ENCODE measurements at places on chromosomes 2 and 18.

- DNase-seq: no peak
These were observed 143.6 kb downstream of the COL4A4 start for GRCh38 chr2:227020416-227020815.

GRCh38 chr2:62747169-62747568, 41.7 kb downstream of the EHBP1 start:
- no peak for DNase-seq

GRCh38 chr2:74020702-74021406, 36.1 kb downstream of the TET3 start:
- no peak for DNase-seq

DNA sequence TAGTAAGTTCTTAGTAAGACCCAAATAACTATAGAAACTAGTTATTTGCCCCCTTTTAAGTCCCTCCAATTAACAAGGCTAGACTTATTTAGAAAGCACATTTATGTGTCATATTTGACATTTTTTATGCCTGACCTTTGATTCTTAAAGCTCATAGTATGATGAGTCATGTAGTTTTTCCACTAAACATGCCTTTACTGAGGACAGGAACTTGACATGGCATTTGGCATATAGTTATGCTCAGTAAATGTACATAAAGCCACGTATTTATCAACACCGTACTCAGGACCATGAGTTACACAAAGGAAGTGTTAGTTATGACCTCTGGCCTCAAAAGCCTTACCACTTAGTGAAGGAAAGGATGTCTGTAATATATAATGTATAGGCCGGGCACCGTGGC, 78.9 kb downstream of the GNAL start:
- DNase-seq: no peak

DNA sequence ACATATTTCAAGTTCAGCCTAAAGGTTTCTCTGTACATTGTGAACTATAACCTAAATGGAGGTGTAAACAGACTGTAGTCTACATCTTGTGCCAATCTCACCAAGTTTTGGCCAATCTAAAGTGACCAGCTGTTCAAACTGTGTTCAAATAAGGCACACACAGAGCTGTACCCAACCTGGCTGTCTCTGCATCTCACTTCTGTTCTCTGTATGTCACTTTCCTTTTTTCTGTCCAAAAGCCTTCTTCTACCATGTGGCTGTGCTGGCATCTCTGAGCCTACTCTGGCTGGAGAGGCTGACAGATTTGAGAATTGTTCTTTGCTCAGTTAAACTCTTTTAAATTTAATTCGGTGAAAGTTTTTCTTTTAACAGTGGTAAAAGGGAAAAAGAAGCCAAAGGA, 817.9 kb downstream of the SOCS6 start:
- no peak for DNase-seq

DNA sequence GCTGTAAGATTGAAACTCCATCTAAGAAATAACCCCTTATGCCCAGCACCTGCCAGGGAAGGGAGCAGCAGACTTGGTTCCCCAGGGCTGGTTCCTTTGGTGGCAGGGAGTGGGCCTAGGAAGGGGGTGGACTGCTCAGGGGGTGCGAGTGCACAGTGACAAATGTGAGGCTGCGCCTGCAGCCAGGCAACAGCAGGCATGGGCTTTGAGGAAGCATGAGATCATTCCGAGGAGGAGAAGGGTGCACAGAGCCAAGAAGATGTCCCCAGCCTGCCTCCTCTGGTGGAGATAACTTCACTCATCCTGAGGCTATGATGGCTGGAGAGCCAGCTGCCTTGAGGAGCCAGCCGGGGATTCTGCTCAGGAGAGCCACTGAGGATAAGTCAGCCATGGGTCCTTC, 158.0 kb downstream of the CAPN13 start:
- no peak for DNase-seq

DNA sequence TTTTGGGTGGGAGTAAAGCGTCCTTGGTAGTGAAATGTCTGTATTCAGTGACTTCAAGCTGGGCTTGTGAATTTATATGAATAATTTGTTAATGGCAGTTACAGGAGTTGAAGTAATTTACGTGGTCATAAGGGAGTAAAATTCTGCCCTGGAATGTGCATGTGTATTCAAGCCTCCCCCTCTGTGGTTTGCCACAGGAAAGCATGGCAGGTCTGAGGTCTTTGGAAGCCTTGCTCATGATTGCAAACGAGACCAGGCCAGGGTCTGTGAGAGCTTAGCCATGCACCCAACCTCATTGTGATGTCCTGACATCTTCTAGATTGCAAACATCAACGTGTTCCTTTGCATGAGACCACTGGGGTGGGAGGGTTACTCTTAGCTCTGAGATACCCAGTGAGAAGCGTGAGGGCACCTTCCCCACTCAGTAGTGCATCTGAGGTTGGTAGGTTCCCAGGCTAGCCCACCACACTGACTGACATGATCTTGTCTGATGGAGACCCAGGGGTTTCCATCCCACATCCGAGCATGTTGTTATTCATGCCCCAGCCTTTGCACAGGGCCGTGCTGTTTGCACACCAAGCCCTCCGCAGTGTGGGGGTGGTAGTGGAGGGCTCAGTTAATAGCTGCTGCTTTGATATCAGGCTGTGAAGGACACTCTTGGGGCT, 216.5 kb downstream of the KLHL29 start:
- no peak for DNase-seq

DNA sequence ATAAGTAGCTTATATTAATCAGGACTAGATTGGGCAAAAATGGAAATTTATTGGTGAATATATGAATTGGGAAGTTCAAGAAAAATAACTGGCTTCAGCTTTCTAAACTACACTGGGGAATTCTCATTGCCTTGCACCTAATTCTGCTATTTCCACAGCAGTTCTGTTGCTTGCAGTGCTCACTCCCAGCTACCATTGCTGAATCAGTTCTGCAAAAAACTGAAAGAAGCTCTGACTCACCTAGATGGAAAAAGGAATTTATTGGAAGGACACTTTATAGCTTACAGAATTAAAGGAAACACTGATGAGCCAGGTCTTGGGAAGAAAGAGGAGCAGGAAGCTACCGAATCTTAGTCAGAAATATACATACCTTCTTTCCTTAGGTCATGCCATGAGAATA, 60.3 kb upstream of the ACVR1 start:
- no peak for DNase-seq

DNA sequence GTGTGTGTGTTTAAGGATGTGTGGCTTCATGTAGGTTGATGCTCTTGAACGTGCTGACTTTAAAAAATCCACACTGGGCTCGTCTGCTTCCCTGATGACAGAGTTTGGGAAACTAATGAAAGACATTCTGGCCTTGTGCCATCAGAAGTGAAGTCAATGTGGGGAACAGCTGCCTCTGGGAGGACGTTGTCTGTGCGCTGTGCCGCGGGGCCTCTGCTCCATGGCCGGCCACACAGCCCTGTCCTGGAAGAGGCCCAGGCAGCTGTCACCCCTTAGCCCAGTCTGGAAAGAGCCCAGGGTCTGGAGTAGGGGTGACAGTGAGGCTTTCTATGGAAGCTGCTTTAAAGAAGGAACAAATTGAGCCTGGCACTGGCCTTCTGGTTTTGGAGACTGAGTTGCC, 155.8 kb downstream of the SH3RF3 start:
- DNase-seq: no peak

GRCh38 chr18:39380186-39380725, 1814.7 kb upstream of the CELF4 start:
- no peak for DNase-seq

DNA sequence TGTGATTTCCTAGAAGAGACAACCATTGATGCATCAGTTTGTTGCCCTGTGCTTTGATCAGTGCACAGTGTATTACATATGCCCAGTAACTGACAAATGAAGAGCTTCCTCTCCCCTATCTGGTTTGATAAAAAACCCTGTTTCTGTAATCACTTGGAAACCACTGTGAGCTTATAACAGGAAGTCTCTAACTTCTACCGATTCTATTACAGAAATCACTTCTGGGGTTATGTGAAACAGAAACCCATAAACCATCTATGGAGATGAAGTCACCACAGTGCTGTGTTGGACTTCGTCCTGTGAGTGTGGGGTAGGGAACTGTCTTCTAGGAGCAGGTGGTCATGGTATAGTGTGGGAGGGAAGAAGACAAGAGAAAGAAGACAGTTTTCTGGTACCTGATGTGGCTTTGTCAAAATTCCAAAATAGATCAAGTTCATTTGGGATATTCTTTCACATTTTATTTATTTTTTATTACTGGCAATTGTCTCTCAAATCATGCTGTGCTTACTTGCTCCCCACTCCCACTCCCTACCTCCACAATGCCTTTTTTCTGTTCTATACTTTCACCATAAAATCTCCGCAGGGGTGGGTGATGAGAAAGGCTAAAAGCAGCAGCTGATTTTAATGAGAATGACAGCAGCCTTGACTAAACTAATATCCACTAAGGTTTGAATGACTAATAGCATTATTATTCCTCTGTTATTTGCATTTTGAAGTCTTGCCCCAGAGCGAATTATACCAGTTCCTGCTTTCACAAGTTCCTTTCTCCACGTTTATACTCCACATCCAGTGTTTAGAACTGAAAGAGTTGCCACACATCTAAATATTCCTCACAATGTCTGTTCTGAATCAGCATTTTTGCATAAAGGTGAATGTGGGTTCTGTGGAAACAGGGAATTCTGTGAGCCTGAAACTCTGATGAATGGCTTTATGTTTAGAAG, 41.7 kb upstream of the RND3 start:
- DNase-seq: no peak

DNA sequence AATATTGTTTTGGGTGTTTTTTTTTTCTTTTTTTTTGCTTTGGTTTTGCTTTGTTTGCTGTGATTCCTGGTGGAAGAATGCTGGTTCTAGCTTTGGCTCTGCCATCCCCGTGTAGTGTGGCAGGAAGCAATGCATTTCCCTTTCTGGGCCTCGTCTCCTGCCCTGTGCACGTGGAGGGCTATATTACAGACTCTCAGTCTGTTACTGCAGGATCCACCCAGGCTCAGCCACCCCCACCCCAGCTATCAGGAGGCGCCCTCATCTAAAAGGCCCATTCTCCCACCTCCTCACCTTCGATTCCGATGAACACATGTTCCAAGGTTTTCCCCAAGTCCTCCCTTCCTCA, 152.3 kb downstream of the TFCP2L1 start:
- DNase-seq: no peak

GRCh38 chr2:54936766-54937165, 113.5 kb downstream of the RTN4 start:
- DNase-seq: no peak

- no peak for DNase-seq
These were observed 16.8 kb downstream of the AKAIN1 start for GRCh38 chr18:5180254-5180653.

GRCh38 chr18:46343931-46344372, 239.8 kb downstream of the HAUS1 start:
- DNase-seq: no peak

GRCh38 chr2:108073415-108074072, 87.2 kb downstream of the SLC5A7 start:
- DNase-seq: no peak

DNA sequence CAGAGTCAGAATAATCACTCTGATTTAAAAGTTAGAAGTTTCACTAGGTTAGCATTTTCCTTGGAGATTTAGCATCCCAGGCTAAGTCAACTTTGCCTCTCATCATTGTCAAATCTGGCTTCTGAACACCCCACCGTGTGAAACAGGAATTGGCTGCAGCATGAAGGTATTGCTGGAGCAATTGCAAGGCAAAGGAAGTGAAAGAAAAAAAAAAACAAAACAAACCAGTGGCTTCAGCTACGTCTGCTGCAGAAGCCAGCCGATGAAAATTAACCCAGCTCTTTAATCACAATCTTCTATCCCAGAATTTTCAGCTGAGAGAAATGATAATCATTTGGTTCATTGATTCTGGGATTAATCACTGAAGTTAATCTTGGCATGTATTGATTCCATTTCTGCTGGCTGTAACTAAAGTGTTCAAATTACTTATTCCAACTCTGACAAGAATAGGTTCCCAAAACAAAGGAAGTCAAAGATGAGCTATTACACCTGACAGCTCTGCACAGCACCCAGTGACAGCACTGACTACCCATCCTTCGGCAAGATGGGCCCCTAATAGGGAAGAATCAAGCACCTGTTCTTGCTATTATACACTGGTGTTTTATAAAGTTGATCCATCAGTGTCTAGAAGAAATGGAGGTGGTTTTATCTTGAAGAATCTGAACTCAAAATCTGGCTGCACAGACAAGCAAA, 42.7 kb upstream of the REG3G start:
- DNase-seq: no peak

GRCh38 chr2:237486819-237487448, at the start of gene MLPH:
Gene MLPH, plus strand, starts transcription at chr2:237487251. Its CDS starts 6,176 bp downstream, at chr2:237493427.
- DNase-seq: no peak

GRCh38 chr2:54029721-54030395, 59.1 kb upstream of the PSME4 start:
- no peak for DNase-seq

- DNase-seq: no peak
These were observed 4.4 kb upstream of the KLHL29 start for GRCh38 chr2:23380562-23381065.

DNA sequence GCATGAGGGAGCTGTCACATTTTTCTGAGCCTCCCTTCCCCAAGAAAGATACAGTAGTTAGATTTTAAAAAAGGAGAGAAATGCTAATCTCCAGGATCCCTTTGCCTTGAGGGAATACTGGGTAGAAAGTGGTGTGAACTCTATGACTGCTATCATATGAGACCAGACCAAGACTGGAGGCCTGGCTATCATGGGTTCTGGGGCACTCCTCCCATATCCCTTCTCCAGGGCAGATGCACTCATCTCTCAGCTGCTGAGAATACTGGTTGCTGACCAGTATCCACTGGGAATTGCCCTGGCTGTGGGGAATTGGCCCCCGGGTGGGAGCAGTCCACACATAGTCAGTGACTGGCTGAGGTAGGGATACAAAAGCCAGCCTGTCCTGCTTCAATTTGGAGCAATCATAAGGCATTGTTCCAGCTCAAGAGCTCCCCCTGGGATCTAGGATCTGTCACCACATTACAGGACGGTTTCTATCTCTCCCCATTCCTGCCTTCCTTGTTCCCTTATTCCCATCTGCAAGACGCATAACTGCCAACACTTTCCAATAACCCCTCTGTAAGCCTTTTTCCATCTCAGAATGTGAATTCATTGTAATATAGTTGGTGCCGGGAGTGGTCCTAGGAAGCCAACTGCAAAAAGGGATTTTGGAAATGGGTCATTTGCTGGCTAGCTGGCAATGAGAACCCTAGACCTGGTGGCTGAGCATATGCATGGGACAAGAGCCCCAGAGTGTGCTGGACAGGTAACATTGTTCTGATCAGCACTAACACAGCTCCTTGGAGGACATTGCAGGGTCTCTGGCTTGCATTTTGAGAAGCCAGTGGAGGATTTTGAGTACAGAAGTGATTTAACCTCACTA, 35.4 kb upstream of the REEP1 start:
- DNase-seq: no peak

All from RWPE2 (cell line).